Eye (tissue), 1 donor: ENCODE measurements at places on chromosomes 7 and 10.

DNA sequence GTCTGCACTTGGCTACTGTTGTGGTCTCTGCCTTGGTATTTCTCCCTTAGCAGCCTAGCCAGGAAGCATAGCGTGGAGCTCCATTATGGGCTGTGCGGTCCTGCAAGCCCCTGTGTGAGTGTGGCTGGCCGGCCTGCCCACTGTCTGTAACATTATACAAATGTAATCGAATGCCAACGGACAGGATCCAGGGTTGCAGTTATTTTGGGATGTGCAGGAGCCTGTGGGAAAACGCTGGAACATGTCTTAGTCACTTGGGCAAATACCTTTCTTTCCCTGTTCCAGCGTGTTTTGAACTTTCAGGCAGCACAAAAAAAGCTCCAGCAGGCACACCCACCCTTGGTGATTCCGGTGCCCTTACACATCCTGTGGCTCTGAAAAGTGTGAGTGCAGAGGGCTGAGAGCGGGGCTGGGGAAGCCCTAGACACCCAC, 29.5 kb downstream of the BAG3 start:
- no peak for DNase-seq

GRCh38 chr10:20181434-20181833, 365.2 kb downstream of the PLXDC2 start:
- DNase-seq: no peak

GRCh38 chr7:99195867-99196266, 12.0 kb downstream of the KPNA7 start:
- no peak for DNase-seq

DNA sequence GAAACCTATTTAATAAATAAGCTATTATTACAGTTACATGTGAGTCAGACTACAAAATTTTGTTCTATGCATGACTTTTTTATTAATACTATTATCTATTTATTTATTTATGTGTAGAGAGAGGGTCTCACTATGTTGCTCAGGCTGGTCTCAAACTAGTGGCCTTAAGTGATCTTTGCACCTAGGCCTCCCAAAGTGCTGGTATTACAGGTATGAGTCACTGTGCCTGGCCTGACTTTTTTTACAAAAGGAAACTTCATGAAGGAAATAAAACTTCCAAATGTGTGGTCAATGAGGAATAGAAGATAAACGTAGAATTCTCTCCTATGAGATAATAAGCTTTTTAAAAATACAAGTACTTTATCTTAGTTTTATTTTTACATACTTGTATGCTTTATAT, 19.0 kb downstream of the COL28A1 start:
- DNase-seq: no peak

- peak; percentile 52 for DNase-seq
Measured at GRCh38 chr10:77713521-77714280, 76.1 kb upstream of the KCNMA1 start.

DNA sequence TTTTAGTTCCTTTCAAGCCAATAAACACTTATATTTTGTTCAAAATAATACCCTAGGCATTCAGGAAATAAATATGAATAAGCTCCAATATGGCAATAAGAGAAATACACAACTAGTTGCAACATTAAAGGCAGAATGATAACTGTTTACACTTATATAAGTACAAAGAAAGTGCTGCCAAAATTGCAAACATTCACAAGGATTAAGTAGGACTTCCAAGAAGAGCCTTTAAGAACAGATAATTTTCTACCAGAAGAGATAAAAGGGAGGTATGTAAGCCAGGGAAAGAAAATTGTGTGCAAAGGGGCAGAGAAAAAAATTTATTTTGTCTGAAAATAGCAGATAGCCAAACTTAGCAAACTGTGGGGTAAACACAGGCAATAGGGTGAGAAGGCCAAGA, 83.8 kb downstream of the CTNNA3 start:
- no peak for DNase-seq

- DNase-seq: no peak
Measured at GRCh38 chr7:13093160-13093559, 405.7 kb downstream of the ARL4A start.

DNA sequence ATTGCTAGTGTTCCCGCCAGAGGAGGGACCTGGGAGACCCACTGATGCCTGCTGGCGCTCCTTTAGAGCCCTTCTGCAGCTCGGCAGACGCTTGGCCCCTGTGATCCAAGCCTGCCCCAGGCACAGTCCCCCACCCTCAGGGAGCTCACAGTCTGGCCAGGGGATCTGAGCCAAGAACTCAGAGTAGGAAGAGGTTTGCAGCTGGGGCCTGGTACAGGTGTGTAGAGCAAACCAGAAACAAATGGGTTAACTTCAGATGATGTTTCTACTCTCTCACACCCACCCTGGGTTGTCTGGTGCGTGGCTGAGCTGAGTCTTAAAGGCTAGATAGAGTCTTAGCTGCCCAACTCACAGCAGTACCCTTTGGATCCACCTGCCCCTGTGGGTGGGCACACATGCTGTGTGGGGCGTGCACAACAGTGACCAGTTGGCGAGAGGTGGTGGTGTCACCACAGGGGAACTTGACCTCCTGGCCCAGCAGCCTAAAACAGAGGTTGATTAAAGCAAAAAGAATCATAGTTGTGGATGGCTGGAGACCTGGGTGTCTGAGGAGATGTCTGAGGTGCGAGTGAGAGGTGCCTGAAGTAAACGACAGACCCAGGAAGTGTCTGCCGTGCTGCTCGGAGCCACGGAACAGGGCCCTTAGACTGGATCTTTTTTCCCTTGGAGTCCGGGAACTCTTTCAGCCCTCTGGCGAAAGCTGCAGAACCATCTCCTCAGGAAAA, 31.2 kb upstream of the SRGN start:
- DNase-seq: no peak

GRCh38 chr7:137768366-137768765, 78.4 kb downstream of the DGKI start:
- DNase-seq: no peak

DNA sequence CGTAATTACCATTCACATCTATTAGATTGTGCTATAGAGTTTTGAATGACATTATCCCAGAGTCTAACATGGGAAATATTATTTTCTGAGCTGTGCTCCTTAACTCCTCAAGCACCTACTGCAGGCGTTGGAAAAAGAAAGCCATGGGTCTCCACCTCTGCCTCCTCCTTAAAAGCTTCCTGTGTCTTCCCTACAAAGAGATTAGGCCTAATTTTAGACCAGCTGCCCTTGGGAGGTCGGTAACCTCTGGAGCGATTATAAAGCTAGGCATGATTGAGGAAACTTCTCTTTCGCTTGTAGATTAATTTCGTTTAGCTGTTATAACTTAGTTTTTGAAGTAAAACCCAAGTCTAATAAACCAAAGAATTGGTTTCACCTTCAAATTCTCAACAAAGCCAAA, 75.2 kb downstream of the PLXDC2 start:
- DNase-seq: peak; percentile 29

GRCh38 chr10:33143160-33143728, 185.2 kb upstream of the ITGB1 start:
- DNase-seq: no peak

GRCh38 chr7:55185321-55185802, 166.5 kb downstream of the EGFR start:
- DNase-seq: no peak

DNA sequence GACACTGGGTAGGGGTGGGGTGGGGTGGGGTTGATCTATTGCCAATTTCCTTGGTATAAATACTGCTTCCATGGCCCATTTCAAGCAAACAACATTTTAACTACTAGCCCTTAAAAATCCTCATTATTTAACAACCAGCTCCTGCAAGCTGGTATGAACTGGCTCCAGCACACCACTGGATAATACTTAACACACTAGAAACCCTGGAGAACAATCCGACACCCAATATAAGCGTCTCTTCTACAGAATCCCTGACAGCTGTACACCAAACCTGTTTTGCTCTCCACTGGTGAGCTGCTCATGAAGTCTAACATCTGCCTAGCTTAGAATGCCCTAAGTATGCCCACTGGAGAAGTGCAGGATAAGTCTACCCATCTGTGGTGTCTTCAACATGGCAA, 116.8 kb downstream of the HIPK2 start:
- no peak for DNase-seq

GRCh38 chr10:72889391-72889831, 4.1 kb upstream of the OIT3 start:
- DNase-seq: no peak

DNA sequence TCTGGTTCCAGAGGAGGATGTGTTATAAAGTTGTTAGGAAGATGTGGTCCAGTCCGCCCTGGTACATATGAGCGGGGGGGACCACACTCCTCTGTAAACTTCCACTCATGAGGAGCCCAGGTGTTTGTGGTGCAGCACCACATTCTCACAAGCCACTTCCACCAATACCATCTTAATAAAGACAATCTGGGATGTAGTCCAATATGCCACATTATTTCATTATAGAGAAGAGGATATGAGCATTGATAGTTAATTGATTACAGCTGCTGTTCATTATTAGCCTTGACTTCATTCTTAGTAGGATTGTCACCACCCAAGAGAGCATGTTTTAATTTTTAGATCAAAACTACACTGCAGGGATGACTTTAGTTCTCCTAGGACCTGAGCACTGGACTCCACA, 40.5 kb downstream of the ERCC6 start:
- DNase-seq: no peak

- DNase-seq: no peak
Measured at GRCh38 chr10:18607503-18608378, 43.6 kb downstream of the NSUN6 start.

DNA sequence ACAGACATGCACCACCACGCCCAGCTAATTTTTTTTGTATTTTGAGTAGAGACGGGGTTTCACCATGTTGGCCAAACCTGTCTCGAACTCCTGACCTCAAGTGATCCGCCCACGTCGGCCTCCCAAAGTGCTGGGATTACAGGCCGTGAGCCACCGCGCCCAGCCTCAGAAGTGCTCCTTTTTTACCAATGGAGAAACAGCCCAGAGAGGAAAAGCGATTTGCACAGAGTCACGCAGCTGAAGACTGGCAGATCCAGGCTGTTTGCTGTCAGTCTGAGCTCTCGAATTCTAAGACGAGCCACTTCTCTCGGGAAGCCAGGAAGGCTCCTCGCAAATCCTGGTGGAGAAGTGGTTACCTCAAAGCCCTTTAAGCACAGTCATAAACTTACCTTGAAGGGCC, 57.4 kb upstream of the SDK1 start:
- no peak for DNase-seq

DNA sequence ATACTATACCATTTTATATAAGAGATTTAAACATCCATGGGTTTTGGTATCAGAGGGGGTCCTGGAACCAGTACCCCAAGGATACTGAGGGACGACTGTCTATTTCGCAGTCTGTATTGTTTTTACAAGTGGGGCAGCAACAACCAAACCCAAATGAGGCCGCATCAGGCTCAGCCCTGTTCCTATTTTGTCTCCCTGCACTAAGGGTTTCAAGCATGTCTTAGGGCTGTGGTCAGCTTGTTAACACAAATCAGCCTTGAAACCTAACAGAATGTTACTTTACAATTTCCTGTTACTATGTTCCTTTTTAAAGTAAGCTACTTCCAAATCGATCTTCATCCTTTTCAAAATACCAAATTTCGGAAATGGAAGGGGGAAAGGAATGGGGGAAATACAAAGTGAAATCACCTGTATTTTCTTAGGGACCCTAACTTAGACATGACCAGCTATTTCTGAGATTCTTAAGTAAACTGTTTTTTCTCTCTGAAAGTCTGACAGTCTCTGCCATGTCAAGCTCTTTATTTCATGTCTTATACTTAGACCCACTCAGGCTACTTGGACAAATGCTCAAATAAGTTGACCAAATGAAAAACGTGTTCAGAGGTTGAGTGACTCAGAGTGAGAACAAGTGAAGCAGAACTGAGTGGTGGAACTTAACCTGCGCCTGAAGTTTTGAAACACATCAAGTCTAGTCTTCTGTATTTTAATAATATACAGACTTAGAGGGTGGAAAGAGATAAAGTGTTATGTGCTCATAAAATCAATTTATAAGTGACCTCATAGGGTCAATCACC, 75.8 kb downstream of the C1GALT1 start:
- DNase-seq: no peak

GRCh38 chr10:116848032-116848943, 1.0 kb upstream of the ENO4 start:
- DNase-seq: no peak

DNA sequence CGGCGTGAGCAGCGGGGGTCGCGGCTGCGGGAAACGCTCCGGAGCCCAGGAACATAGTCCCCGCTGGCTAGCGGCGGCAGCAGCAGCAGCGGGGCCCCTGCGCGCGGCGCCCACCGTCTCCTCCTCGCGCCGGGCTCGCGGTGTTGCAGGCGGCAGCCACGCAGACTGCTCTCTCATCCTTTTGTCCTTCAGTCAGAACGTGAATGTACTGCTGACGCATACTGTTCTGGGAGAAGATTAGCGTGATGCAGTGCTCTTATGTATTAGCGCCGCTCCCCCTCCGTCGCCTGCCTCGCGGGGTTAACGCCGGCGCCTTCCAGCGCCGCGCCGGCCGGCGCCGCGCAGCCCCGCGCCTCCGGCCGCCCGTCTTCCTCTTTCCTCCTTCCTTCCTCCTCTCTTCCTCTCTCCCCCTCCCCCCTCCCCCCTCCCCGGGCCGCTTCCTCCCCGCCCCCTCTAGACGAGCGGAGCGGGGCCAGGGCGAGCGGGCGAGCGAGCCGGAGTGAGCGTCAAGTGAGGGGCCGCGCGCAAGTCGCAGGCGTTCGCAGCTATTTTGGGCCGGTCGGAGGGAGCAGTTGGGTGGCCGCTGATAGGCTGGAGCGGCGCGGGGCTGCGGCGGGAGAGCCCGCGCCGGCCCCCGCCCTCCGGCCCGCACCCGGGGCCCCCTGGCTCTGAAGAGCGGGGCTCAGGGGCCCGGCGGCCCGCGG, 816 bp upstream of the LRRC4 start:
- DNase-seq: peak; percentile 89

DNA sequence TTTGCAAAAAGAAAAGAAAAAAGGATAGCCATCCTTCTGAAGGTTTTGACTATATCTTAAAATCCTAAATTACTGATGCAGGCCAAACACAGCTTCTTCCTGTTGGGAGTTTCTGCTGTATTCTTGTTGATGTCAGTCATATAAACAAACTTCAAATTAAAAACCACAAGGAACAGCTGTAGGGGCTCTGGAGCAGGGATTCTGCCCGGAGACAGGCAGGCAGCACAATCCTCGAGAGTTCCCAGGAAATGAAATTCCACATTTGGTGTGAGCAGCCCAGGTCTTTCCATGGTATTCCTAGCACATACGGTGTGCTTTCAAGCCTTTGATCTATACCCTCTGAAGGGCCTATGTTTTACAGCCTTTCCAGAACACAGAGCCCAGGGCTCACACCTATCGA, 43.2 kb downstream of the INSYN2A start:
- DNase-seq: no peak

DNA sequence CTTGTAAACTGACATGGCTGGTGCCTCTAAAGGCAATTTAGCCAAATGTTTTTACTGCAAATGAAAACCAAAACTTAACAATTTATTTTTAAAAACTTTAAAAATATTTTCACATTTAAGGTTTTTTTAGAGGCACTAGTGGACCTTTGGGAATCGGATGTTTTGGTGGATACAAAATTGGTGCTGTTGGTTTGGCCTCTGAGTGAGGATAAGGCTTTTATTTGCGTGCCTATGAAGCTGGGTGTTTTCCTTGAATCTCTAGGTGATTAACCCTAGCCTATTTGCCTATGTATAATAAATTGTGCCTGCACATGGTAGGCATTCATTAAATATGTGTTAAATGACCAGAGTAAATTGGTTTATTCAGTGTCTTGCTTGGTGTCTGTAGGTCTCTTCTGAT, 2.9 kb upstream of the SGCE start:
- DNase-seq: no peak
